NCI-H1105 treated with DMSO at 0.1 percent for 48 hours (cell line): ENCODE measurements at places on chromosomes 12 and 14.

GRCh38 chr12:120736404-120737331 lies 11.0 kb downstream of the ACADS start:
- DNase-seq: no peak

- no peak for DNase-seq
Measured at GRCh38 chr12:122820838-122821271, 14.4 kb upstream of the HIP1R start.

GRCh38 chr12:127178463-127178862 lies 1088.5 kb upstream of the TMEM132C start:
- DNase-seq: no peak

DNA sequence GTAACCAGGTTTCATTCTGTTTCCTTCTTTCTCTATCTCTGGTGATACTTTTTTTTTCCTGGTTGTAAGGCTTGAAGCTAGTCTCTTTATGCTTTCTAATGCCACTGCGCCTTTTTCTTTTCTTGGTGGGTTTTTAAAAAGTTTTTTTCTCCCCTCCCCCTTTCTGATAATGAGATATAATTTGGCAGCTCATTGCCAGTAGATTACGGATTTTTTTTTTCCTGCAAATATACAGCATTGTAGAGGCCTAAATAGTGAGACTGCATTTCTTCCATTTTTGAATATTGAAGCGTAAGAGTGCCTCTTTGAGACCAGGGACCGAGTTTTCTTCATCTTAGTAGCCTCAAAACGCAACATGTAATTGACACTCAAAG lies 1.1 kb downstream of the PAPOLA start:
- no peak for DNase-seq

GRCh38 chr14:81172881-81173280 lies 47.9 kb downstream of the GTF2A1 start:
- no peak for DNase-seq
